ENCODE measurements at places on chromosomes 1 and 21.

GRCh38 chr21:20373031-20373430 lies 625.2 kb upstream of the NCAM2 start:
- DNase-seq = no peak

DNA sequence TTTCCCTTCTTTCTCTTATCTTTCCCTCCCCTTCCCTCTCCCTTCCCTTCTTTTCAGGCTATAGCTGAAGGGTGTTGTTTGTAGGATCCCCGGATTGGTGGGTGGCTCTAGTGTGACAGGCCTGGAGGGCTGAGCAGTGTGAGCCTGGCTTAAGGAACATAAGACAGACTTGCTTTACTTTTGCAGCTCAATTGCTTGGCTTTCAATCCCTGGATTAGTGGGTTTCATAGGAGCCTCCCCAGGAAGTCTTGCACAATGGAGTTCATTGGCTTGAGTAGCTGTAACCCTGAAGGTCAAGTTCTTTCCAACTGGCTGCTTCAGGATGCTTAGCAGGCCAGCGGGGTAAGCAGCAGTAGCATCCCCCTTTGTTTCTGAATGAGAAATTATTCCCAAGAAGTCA lies 126.7 kb downstream of the CAMTA1 start:
- DNase-seq = no peak

DNA sequence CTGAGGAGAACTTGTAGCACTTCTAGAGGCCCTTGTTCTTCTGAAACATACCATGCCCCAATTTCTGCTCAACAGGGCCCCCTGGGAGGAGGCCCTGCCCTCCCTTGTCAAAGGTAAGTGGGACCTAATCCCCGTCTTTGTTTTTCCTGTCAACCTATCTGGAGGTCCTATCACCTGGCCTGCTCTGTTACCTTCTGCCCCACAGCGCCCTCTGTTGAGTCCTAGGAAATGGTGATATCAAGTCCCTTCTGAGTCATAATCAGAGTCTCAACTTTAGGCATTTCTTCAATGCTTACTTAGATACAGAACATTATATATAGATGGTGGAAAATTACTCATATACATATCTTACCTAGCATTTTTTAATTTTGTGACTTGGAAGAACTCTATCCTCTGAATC lies 28.2 kb upstream of the FCRL4 start:
- peak; percentile 5 for DNase-seq

- DNase-seq = no peak
Measured at GRCh38 chr1:185533596-185533995, 200.6 kb upstream of the HMCN1 start.

- DNase-seq = no peak
Measured at GRCh38 chr1:23525558-23526250, 5.3 kb downstream of the E2F2 start.

DNA sequence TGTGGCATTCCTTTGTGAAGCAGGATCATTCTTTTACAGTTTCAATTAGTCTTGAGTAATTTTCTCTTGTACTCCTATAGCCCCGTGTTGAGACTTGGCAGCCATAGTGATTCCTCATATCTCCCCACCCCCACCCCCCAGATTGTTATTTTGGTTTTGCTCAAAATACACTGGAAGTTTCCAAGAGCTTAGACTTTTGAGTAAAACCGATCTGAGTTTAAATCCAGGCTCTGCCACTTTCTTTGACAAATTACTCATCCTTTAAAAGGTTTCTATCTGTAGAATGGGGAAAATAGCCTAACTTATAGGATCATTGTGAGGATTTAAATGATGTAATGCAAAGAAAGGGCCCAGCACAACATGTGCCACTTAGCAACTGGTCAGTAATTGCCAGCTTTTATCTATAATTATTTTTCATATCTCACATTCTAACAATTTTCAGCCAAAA lies 53.1 kb upstream of the RC3H1 start:
- no peak for DNase-seq

DNA sequence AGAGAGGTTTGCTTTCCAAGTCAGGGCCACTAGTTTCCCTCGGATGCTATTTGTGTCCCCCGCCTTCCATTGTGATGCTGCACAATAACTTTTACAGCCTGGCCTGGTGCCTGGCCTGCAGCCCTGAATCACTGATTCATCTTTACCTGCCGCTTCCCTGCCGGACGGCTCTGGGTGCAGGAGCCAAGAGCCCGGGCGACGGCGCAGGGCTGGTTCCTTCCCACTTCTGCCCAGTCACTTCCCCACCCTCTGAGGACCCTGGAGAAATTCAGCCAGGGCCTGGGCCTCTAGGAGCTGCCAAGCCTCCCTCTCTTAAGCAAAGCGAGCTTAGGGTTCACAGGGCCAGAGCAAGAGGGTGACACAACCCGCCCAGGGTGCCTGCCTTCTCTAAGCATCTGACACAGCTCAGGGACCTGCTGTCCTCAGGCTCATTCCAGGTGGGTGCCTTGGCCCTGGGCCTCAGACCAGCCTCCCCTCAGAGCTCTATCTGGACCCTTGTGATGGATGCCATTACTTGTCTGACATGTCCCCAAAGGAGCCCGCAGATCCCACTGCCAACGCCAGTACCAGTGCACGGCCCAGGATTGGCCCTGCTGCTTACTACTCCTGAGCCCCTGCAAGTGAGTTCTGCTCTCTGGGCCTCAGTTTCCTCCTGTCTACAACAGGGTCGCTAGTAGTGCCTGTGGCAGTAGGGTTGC lies 381.0 kb upstream of the VAMP3 start:
- DNase-seq = no peak

DNA sequence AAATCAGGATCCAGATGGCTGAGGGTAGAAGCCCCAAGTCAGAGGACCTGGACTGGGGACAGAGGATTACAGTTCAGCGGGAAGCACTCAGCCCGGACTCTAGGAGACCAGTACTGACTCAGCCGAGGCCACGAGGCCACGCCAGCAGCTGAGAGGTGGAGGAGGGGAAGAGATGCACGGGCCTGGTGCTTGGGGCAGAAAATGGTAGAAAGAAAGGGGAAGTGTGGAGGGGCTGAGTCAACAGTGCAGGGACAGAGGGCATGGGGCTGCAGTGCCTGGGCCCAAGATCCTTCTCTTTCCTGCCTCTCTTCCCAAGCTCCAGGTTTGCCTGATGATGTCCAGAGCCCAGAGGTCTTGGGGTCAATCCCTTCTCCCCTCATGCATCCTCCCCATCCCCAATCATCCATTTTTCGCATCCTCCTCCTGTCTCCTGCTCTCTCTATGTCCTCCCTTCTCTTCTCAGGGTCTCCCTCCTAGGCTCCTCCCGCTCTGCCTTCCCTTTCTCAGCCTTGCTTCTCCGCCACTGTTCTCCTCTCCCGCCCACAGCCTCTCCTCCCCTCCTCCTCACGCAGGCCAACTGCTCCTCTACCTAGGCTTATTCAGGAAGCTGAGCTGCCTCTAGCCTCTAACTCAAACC lies 7.7 kb downstream of the ARHGEF2 start:
- no peak for DNase-seq

- no peak for DNase-seq
Measured at GRCh38 chr1:187646536-187647107, 817.9 kb downstream of the PLA2G4A start.

- DNase-seq = no peak
Measured at GRCh38 chr1:36023098-36023769, 60.7 kb upstream of the TEKT2 start.

- no peak for DNase-seq
Measured at GRCh38 chr1:51309291-51309690, 21.1 kb downstream of the TTC39A start.

DNA sequence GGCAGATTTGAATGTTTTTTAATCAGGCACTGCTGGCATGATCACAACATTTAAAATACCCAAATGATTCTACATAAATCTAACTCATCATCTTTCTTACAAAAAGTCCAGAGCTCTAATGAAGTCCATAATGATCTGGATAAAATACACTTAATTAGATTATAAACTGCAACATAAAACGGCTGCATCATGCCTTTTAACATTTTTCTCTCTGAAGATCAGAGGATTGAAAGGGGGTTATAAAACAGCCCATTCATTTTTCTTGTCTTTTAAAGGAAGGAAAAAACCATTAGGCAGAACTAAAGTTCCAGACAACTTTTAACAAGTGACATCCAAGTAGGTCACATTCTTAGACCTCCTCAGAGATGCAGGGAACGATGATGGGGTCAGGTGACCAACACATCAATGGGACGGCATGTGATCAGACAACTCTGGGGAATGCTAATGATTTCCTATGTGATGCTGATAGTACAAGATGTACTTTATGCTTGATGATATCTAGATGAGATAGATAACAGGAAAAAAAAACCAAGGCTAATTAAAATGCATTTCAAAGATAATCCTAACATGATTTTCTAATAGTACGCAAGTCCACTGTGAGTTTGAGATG lies 455.1 kb downstream of the SMYD3 start:
- no peak for DNase-seq

GRCh38 chr1:88813471-88813870 lies 77.9 kb downstream of the GTF2B start:
- DNase-seq = no peak

- no peak for DNase-seq
Measured at GRCh38 chr1:247614625-247615024, 9.2 kb downstream of the OR2G3 start.
